ENCODE measurements at places on chromosomes 13 and 19.

- DNase-seq: no peak
Observed at GRCh38 chr13:23953860-23954512, 56.7 kb upstream of the C1QTNF9B start.

DNA sequence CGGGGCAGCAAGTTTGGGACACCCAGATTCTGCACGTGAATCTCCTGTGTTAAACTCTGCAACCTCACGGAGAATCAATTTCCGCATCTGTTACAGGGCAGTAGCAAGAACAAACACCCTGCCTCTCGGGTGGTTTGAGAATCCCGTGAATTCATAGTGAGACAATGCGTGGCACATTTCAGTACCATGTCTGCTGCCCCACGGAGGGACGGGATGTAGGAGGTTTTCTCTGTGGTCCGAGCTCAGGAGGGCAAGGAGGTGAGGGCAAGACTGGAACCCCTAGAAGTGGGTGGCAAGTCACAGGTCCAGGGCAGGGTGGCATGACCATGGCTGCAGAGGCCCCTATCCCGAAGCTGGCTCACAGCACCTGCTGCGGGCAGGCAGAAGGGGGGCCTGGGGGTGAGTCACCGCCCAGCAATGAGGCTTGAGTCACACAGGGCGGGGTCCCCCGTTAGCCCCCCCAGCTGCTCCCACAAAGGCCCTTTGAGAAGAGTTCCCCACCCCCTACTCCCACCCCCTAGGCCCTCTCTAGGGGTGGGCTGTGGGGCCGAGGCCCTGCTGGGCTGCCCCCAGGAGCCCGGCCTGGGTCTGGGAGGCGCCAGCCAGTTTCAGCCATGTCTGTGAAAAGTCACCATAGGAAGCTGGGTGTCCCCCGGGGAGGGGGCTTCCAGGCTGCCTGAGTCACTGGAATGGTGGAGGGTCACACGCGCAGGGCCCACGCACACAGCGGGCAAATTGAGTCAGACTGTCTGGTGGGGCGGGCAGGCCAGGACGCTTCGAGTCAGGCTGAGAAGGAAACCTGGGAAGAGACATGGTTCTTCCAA is 25.8 kb upstream of the NANOS3 start:
- no peak for DNase-seq

DNA sequence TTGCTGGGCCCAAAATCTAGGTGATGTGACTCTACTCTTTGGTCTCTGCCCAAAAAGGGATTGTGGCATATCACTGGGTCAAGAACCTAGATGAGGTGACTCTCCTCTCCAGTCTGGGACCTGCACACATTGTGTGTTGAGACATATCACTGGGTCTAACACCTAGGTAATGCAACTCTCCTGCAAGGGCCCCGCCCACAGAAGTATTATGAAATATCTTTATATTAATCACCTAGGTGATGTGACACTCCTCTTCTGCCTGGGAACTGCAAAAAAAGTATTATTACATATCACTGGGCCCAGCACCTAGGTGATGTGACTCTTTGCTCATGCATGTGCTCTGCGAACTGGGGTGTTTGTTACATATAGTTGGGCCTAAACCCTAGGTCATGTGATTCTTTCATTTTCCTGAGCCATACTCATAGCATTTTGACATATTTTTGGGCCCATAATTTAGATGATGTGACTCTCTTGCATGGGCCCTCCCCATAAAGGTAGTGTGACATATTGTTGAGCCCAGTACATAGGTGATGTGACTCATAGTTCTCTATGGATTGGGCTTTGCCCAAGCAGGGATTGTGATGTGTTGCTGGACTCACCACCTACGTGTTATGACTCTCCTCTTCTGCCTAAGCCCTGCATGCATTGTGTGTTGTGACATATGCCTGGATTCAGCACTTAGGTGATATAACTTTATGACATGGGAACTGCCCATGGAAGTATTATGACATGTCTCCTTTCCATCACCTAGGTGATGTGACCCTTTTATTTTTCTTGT is 11.2 kb upstream of the ZNF681 start:
- no peak for DNase-seq

DNA sequence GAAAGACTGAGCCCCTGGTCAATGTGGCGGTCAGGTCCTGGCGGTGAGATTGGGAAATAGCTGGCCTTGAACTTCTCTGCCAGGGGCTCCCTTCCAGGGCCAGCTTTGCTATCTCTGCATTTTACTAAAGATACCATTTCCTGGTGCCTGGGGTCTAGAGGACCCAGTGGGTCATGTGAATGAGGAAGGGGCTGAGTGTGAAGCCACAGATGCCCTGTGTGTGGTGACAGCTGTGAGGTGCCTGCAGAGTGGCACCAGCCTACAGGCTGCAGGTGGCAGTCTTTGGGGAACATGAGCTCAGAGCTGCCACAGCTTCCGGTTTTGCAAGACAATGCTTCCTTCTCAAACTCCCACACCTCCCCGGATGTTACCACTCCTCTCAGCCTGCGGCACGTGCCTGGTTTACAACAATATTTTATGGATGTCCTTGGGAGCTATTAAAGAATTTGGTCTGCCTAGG is 5.2 kb upstream of the MLNR start:
- DNase-seq: no peak

DNA sequence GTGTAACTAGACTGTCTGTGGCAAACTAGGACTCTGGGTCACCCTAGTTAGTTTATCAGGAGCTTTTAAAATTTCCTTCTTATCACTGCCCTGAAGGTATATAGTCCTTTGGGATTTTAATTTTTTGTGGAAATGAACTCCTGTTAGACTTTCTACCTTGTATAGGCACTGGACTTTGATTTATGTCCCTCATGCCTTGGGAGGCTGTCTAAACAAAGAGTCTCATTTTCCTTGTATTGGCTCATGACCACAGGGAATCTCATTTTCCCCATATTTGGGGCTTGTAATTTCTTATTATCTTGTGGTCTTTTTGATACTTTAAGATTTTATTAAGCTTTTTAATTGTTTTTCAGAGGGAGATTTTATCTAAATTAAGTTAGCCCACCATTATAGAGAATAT is 21.4 kb downstream of the KCTD4 start:
- DNase-seq: no peak

DNA sequence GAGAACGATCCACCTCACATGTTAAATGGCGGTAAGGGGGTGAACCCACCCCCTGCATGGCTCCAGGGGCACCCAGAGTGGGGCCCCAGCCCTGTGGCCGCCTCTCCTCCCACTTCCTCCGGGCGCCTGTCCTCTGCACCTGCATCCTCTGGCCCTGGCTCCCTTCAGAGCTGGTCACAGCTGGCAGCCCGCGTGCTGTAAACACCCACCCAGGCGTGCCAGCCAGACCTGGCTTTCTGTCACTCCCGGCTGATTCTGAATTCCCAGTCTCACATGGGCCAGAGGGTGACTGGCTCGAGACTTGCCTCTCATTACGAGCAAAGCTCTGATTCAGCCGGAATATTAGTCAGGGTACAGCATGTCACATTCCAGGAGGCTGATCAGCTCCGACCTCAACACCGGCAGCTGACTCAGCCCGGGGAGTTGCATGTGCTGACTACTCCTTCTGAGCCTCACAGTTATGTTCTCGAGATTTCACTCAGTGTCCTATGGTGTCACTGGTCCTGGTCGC is 75.1 kb downstream of the GNG7 start:
- no peak for DNase-seq

DNA sequence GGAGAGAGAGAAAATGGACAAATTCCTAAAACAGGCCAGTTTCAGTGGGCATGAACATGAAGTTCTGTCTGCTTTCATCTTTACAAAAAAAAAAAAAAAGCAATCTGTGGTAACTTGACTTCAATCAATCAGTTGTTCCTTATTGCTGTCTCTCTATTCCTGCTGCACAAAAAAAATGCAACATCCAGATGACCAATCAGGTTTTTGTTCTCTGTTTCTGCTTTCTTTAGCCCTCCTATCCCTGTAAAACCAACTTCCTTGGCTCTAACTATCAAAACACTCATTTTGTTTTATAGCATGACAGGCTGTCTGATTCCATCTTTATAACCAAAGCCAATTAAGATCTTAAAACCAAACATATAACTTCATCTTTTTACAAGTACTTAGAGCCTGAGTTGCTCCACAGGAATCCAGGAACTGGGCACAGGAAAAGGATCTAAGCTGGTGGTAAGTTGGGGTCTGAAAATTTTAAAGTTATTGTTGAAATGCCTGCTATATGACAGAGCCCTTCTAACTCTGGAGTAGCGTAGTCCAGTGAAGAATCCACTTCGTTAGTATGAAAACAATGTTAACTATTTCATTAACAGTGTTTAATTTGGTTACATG is at the start of gene FPR3:
Gene FPR3 (plus strand): TSS at position 273 of the 606 bp plus-strand sequence. CDS start 28,592 bp downstream, outside the sequence.
- no peak for DNase-seq

GRCh38 chr13:98019186-98019585 is 65.7 kb downstream of the IPO5 start:
- no peak for DNase-seq

DNA sequence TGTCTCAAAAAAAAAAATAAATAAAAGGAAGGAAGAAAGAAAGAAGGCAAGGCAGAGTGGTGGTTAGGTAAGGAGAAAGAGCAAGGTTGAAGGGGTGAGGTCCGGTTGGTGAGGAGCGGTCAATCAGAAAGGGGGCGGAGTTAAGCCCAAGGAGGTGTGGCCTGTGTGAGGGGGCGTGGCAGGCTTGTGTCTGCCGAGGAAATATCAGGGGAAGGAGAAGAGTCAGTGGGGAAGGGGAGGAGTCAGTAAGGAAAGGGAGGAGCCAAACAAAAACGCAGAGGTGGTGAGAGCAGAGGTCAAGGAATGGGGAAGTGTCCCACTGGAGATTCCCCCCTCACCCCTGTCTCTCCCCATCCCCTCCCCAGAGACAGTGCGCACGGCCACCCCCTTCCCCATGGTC is 5.9 kb downstream of the CACNG7 start:
- no peak for DNase-seq

- no peak for DNase-seq
Observed at GRCh38 chr13:72074663-72075062, 207.7 kb upstream of the DACH1 start.

DNA sequence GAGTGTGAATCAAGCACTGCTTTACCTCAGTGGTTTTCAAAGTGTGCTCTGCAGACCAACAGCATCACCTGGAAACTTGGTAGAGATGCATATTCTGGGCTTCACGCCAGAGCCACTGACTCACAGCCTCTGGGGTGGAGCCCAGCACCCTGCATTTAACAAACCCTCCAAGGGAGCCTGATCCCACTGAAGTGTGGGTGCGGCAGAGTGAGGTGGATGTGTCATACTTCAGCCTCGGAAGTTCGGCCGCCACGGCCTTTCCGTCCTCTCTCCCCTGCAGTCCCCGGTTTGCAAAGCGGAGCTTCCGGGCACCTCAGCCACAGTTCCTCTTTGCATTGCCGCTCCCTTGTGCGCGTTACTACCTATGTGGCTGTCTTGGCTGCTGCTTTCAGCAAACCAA is 33.3 kb upstream of the MICU2 start:
- DNase-seq: no peak

DNA sequence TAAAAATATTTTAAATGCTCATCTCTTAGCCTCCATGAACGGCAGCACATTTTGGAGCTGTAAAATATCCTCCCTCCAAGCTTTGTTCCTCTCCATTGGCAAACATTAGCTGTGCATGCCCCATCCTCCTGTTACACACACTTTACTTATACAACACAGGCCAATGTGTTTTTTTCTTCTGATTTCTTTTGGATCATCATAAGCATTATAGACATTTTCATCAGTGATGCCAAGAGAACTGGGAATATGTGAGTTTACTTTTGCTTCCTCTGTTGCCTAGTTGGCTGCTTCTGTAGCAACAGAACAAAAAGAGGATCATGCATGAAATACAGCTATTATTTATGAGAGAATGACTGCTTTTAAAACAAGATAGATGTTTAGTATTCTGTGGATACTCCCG is 142.6 kb downstream of the PCDH9 start:
- DNase-seq: no peak

Data from neuronal stem cell (in vitro differentiated cells).